T-helper 22 cell (primary cell): ENCODE measurements at places on chromosomes 5 and 9.

DNA sequence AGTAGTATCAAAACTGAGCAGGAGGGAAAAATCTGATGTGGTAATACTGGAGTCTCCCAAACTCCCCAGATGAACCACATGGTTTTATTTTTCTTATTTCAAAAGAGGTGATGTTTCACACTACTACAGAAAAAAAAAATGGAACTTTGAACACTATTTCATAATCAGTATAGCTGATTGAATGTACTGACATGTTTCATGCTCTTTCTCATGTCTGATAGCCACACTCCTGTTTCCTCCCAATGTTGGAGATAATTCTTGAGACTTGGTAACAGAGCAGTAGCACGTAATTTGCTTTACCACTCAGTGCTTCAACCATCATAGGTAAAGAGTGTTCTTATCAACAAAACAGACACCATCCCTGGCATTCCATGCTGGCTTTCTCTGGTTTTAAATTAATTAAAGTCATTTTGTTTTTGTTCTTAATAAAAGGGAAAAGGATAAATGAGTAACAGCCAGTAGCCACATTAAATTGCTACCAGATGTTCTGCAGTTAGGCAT, 85.2 kb downstream of the MUSK start:
- no peak for DNase-seq

DNA sequence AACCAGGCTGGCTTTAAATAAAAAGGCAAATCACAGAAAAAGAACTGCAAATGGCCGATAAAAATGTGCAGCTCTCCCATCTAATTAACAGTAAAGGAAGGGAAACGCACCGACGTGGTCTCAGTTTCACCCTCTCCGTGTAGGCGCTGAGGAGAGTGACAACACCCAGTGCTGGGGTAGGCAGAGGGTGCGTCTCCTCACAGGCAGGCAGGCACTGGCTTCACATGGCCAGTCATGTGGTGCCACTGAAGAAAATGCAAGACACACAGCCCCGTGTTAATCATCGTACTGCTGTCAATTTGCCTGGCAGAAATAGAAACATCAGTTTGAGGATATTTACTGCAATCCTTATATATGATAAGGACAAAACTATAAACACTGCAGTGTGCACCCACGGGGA, 178.4 kb downstream of the FANCC start:
- no peak for DNase-seq

DNA sequence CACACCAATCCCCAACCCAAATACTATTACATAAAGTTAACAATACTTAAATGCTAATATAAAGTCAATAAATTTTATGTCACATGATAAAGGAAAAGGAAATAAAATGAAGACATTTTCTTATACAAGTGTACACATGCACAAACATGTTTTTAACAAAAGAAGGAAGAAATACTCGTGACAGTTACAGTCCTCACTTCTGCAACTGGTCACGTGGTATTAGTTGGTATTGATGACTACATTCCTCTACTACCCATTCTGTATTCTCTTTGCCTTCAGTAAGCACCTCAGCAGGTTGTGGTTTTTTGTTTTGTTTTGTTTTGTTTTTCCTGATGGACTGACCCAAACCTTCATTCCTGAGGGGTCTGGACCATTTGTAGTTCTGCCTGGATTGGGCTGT, 176.9 kb upstream of the CCNH start:
- no peak for DNase-seq

DNA sequence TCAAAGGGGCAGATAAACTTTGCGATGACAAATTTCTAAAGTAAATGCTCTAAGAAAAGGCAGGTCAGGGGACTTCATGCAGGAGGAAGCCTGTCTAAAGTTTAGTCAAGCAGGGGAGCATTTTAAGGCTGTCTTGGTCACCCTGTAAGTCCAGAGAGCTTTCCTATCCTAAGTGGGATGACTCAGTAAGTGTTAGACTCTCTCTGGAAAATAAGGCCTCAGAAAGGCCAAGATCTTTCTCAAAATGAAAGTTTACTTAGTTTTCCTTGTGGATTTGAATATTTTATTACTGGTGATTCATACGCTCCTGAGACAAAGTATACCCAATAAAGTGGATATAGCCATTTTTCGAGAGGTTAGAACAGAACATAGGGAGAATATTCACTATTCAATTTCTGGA, 806.9 kb upstream of the CDH9 start:
- DNase-seq: no peak

DNA sequence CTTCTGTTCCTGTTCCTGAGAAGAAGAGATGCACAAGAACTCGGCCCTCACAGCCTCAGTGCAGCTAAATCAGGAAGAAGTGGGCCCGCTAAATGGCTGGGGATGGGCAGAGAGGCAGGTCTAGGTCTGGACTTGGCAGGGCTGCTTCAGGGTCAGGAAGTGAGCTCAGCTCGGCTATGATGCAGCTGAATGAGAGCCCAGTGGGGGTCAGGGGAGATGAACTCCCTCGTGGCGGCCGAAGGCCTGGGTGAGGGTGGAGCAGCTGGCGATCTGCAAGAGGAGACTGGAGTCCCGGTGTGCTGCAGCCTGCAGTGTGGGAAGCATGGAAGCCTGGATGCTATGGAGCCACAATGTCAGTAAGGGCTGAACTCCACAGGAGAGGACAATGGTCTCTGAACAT, 466.2 kb downstream of the SPOCK1 start:
- DNase-seq: no peak

DNA sequence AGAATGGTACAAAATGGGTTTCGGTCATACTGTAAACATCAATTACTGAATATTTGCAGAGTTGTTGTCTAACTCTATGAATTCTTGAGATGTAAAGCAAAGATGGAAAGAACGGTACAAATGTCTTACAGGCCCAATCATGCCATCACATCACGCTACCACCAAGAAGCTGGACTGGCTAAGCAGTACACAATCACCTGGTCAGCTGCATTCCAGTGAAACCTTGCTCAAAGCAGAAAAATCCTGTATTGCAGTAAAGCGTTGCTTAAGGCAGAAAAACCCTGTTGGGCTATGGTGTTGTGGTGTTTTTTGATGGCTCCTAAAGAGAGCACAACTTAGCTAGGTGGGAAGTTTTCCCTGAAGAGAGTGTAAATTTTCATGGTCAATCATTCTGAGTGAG, 112.6 kb upstream of the RASA1 start:
- no peak for DNase-seq

- DNase-seq: no peak
Observed at GRCh38 chr5:10126900-10127299, 122.8 kb downstream of the ATPSCKMT start.

DNA sequence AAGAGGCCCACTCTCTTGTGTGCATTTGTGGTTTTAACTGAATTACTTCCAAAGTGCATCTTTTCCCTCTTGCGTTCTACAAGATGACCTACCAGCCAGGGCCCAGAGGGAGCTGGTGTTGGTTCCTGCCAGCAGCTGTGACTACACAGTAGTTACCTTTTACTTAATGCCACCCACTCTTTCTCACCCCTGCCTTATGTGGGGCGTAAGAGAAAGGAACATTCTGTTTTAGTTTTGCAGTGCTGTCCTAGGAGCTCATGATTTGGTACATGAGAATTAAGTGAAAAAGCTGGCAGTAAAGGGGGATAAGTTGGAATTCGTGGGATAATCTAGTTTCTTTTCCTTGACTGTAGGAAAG, 45.4 kb downstream of the RCL1 start:
- no peak for DNase-seq

DNA sequence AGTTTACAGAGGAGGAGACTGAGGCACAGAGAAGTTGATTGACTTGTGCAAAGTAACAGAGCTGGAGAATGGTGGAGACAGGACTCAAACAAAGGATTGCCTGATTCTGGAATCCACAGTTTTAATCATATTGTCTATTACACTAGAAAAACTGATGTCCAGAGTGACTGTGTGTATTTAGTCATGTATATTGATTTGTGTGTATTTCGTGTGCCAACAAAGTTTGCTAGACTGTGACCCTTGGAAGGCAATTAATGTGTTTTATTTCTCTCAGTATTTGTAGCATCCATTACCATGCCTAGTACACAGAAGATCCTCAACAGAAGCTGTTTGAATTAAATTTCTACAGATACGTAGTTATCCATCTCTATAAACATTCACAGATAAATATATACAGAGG, 5.5 kb upstream of the JADE2 start:
- DNase-seq: no peak

DNA sequence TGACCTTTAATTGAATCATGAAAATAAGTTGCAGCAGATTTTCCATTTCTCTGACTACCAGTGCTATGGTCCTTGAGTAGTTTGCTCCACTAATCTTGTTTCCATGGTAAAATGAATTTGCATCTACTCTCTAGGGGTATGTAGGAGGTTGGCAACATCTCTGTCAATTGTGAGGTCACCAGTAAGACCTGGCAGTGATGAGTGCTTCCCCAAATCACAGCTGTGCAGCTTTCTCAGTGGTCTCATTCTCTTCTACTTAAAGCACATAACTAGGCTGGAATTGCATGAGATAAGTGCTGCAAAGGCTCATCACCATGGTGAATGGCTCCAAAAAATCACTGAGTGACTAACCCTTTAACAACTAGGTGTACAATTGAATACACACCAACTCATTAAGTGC, 36.3 kb downstream of the ADAMTS19 start:
- DNase-seq: no peak

DNA sequence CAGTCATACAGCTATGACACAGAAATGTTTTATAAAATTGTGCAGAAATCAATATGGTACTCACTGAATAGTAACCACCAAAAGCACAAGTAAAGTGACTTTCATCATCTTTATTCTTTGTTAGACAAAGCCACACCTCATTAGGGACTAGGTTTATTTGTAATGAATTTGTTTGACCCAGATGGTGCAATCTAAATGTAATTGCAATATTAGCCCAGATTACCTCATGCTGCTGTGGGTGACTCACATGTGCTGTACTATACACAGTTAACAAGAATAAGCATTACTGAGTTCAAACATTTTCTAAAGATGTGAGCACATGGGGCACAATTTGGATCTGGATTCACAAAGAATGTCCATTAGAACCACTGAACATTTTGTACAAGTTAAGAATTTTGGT, 759.3 kb upstream of the TYRP1 start:
- no peak for DNase-seq

DNA sequence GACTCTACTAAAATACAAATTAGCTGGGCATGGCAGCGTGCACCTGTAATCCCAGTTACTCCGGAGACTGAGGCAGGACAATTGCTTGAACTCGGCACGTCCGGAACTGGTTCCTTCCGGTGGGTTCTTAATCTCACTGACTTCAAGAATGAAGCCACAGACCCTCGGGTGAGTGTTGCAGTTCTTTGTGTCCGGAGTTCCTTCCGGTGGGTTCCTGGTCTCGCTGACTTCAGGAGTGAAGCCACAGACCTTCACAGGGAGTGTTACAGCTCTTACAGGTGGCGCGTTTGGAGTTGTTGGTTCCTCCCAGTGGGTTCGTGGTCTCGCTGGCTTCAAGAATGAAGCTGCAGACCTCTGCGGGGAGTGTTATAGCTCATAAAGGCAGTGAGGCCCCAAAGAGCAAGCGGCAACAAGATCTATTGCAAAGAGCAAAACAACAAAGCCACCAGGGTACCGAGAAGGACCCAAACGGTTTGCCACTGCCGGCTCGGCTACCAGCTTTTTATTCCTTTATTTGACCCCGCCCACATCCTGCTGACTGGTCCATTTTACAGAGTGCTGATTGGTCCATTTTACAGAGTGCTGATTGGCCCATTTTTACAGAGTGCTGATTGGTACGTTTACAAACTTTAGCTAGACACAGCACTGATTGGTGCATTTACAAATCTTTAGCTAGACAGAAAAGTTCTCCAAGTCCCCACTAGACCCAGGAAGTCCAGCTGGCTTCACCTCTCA, 28.6 kb upstream of the SLC6A19 start:
- DNase-seq: no peak

- no peak for DNase-seq
Observed at GRCh38 chr5:147558826-147559225, 49.0 kb upstream of the DPYSL3 start.

GRCh38 chr5:11483630-11484029, 420.6 kb downstream of the CTNND2 start:
- no peak for DNase-seq

GRCh38 chr9:122453677-122454135, 24.0 kb downstream of the OR1J1 start:
- DNase-seq: no peak

DNA sequence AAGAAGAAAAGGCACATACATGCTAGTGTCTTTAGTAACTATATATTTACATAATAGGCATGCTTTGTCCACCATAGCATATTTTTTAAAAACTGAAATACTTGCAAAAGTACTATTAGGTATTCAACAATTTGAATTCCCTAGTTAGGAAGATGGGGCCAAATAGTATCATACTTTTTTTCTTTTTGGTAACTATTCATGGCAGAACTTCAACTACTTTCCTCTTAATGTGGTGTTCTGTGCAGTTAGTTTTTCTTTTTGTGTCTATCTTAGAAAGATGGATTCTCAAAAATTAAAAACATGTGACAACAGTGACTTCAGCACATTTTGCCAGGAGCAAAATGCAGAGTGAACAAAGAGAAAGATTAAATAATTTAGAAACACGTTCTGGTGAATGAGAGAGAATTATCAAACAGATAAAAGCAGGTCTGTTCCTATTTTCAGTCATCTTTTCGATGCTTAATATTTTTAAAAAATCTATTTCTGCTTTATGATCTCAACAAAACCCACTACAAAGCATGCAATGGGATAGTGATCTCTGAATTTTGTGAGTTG, 341.1 kb downstream of the ARL15 start:
- no peak for DNase-seq

DNA sequence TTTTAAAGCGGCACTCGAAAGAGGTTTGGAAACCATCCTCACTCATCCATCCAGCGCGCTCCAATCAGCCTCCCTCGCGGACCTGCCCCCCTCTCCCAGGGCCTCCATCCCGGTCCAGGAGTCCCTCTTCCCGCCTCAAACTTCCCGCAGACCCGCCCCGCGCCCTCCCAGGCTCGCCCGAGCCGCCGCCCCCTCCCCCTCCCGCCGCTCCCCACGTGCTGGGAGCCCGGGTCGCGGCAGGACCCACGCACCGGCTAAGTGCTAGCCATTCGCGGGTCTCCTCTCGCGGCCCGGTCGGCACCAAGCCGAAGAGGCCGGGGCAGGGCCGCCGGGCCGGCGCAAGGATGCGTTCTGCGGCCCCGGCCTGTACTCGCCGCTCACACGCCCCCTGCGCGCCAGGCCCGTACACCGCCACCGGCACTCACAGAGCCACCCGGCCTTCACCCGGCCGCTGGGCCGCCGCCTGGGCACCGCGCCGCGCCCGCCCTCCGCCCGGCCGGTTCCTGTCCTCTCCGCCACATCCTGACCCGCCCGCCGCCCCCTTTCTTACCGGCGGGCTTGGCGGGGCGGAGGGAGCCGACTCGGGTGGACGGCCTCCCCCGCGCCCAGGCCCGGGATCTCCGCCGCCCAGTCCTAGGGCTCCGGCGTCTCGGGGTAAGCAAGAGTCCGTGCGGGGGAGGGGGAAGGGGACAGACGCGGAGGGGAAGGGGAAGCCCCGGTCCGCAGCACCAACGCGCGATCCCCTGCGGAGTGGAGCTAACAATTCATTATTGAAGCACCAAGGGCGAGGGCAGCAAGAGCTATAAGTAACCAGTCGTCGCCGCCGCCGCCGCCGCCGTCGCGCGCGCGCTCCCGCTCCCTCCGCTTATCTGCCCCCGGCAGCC, 576 bp downstream of the CHD1 start:
- DNase-seq: peak; percentile 29
